ENCODE measurements at places on chromosomes 7 and 10.

- H3K27me3 ChIP-seq, result no peaks in the 10 kb centered on the region
- DNase-seq, result no peak
- no peak overlapping the region for H3K4me3 ChIP-seq
- peaks cover 68% of the 10 kb centered on the region for H3K4me1 ChIP-seq
- H3K36me3 ChIP-seq, result no peaks in the 10 kb centered on the region
Observed at GRCh38 chr10:34119456-34119855, 695.6 kb downstream of the PARD3 start.

DNA sequence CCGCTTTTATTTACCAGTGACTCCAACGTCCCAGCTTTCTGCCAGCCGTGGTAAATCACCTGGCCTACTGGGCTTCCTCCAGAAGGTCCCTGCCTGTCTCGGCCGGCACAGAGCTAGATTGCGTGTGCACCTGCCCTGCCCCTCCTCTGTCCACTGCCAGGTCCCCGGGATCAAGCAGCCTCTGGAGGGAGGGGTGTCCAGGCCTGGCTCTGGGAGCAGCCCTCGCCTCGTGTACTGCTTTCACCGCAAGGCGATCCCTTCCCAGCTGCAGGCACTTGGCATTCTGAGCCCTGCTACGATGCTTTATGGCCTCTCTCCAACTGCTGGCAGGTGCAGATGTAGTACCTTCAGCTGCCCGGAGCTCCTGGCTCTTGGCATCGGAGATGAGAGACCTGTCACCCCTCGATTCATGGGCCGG, 7.4 kb downstream of the SLC29A3 start:
- peaks cover 17% of the 10 kb centered on the region for H3K36me3 ChIP-seq
- H3K27me3 ChIP-seq, result no peaks in the 10 kb centered on the region
- no peak for DNase-seq
- no peak overlapping the region for H3K4me3 ChIP-seq
- H3K4me1 ChIP-seq, result peaks cover 51% of the 10 kb centered on the region
- no peak overlapping the region for H3K27ac ChIP-seq

GRCh38 chr10:43347997-43348396, 23.4 kb upstream of the FXYD4 start:
- no peaks in the 10 kb centered on the region for H3K4me1 ChIP-seq
- DNase-seq, result no peak
- peaks cover 3% of the 10 kb centered on the region for H3K27me3 ChIP-seq
- H3K4me3 ChIP-seq, result no peak overlapping the region
- H3K27ac ChIP-seq, result no peak overlapping the region

GRCh38 chr7:8201846-8202441, 60.0 kb downstream of the ICA1 start:
- H3K27ac ChIP-seq, result no peak overlapping the region
- H3K4me3 ChIP-seq, result no peak overlapping the region
- no peaks in the 10 kb centered on the region for H3K27me3 ChIP-seq
- no peak for DNase-seq
- no peaks in the 10 kb centered on the region for H3K4me1 ChIP-seq

GRCh38 chr7:92809760-92810573, 26.4 kb downstream of the CDK6 start:
- H3K4me1 ChIP-seq, result peaks cover 71% of the 10 kb centered on the region
- peak overlapping the region; percentile 83 for H3K27ac ChIP-seq
- DNase-seq, result peak; percentile 90

DNA sequence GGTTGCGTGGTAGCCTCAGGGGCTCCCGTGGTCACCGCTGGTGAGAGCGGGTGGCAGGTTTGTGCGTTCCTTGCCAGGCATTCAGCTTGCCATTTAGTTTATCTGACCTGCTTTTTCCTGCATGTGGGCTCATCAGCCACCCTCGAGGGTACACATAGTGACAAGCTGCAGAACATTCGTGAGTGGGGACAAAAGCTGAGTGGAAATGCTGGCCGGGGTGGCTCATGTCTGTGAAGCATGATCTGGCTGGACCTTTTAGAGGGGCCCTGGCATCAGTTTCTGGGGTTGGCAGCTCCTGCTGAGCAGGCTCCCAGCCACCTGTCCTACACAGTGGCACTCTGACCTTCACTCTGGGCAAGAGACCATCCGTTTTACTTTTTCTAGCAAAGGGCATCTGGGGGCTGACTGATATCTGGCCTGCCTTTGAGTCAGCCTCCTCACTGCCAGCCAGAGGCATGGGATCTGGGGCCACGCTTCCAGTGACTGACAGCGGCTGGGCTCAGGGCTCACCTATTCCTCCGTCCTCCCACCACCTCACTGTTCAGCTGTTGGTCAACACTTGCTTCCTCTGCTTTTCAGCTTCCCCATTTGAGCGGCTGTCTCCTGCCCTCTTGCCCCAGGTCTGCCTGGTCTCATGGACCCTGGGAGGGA, 75.0 kb downstream of the LANCL2 start:
- H3K4me3 ChIP-seq, result no peak overlapping the region
- H3K27ac ChIP-seq, result no peak overlapping the region
- no peaks in the 10 kb centered on the region for H3K4me1 ChIP-seq
- H3K36me3 ChIP-seq, result no peaks in the 10 kb centered on the region
- DNase-seq, result no peak

DNA sequence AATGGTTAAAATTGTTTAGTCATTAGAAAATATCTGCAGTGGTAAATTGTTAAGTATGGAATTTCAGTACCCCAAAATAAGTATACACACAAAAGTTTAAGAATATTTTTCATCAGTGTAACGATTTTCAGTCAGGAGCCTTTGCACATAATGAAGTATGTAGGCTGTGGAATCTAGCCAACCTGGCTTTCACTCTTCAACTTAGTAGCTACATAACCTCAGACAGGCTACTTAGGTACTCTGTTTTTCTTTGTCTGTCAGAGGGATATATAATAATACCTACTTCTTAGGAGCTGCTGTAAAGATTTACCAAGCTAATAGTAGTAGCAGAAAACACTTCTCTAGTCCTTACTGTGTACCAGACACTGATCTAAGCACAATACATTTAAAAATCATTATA, 137.5 kb downstream of the ZEB1 start:
- no peaks in the 10 kb centered on the region for H3K4me1 ChIP-seq
- H3K27me3 ChIP-seq, result no peaks in the 10 kb centered on the region
- no peak for DNase-seq
- H3K36me3 ChIP-seq, result no peaks in the 10 kb centered on the region
- no peak overlapping the region for H3K27ac ChIP-seq

DNA sequence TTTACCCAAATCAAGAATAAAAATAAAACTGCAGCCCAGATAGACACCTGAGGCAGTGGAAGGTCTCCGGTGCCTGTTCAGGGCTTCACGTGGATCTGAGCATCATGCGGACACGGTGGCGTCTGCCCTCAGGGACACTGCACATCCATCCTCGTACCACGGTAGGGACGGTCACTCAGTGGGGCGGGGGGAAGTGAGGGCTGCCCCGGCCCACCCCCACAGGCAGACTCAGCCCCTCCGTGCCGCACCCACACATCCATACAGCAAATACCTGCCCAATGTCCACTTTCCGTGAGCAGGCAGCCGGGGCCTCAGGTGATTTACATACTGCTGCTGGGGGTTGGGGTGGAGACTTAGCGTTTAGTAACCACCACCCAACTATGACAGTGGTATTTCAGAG, 207.8 kb downstream of the DIP2C start:
- no peaks in the 10 kb centered on the region for H3K36me3 ChIP-seq
- no peak for DNase-seq
- H3K27me3 ChIP-seq, result no peaks in the 10 kb centered on the region
- no peak overlapping the region for H3K27ac ChIP-seq
- H3K4me1 ChIP-seq, result no peaks in the 10 kb centered on the region

DNA sequence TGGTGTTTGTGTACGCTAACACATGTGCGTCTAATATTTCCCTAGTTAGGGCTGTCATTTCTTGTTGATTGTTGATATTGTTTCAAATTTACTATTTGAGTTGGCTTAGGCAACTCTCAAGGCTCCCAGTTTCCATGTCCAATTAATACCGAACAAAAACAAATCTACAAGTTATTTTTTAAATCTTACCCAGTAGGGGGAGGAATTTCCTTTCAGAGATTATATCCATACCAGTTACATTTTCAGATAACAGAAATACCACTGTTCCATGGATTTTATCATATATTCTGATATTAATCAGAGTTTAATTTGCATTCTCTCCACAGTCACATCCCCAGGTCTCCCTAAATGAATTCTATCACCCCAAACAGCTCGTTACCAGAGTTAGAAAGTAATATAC, 7.2 kb upstream of the AKR1B10 start:
- DNase-seq, result no peak
- H3K27ac ChIP-seq, result no peak overlapping the region
- H3K27me3 ChIP-seq, result no peaks in the 10 kb centered on the region
- H3K4me1 ChIP-seq, result no peaks in the 10 kb centered on the region

DNA sequence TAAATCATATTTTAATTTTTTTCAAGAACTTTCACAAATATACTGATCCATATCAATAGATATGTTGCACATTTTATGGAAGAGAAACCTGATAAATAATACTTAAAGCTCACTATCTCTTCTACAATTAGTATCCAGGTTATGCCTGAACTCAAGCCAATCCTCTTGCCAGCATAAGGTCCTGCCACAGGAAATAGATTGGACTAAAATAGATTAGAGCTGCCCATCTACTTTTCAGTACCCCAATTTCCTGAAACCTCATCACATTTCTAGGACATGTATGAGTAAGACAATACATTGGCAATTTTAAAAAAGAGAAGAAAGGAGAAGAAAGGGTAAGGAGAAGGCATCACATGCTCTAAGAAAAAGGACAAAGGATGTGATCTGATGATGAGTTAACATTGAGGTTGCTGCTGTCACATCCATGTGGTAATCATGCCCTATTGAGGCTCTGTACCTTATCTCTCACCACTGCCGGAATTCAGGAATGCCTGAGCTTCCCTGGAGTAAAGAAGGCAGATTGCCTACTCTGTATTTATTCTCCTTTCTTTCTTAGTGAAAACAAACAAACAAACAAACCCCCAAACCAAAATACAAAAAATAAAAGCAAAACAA, 199.7 kb downstream of the ANK3 start:
- no peak for DNase-seq
- no peaks in the 10 kb centered on the region for H3K27me3 ChIP-seq
- no peak overlapping the region for H3K27ac ChIP-seq
- H3K4me1 ChIP-seq, result no peaks in the 10 kb centered on the region
- H3K4me3 ChIP-seq, result no peak overlapping the region

GRCh38 chr10:131178521-131179331, 132.8 kb downstream of the TCERG1L start:
- H3K27me3 ChIP-seq, result peaks cover 2% of the 10 kb centered on the region
- H3K27ac ChIP-seq, result no peak overlapping the region
- no peaks in the 10 kb centered on the region for H3K36me3 ChIP-seq
- DNase-seq, result no peak

GRCh38 chr10:79400146-79401004, 45.0 kb downstream of the ZCCHC24 start:
- DNase-seq, result peak; percentile 37
- H3K27ac ChIP-seq, result no peak overlapping the region
- no peak overlapping the region for H3K4me3 ChIP-seq
- H3K4me1 ChIP-seq, result peaks cover 64% of the 10 kb centered on the region

- H3K27ac ChIP-seq, result no peak overlapping the region
- peaks cover 7% of the 10 kb centered on the region for H3K4me1 ChIP-seq
- H3K27me3 ChIP-seq, result no peaks in the 10 kb centered on the region
- H3K36me3 ChIP-seq, result no peaks in the 10 kb centered on the region
- no peak for DNase-seq
- H3K4me3 ChIP-seq, result no peak overlapping the region
Observed at GRCh38 chr10:22727112-22727511, 12.7 kb upstream of the PIP4K2A start.

GRCh38 chr10:580778-581177, 108.7 kb downstream of the DIP2C start:
- H3K27ac ChIP-seq, result no peak overlapping the region
- no peak overlapping the region for H3K4me3 ChIP-seq

DNA sequence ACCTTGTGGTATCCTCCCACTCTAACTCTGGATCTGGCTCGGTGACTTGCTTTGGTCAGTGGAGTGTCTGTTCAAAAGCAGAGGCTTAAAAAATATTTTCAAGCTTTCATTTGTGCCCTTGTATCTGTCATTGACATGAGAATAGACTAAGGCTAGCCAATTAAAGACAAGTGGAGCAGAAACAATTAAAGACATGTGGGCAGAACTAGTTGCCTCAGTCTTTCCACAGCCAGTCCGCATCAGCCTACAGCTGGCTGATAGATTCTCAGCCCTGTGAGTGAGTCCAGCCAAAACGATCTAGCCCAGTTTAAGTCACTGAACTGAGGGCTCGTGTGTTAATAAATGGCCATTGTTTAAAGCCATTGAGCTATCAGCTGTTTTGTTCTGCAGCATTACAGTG, 185.2 kb upstream of the DGKB start:
- DNase-seq, result no peak
- no peak overlapping the region for H3K4me3 ChIP-seq
- no peaks in the 10 kb centered on the region for H3K4me1 ChIP-seq
- no peaks in the 10 kb centered on the region for H3K27me3 ChIP-seq

All from HepG2 (cell line).